ENCODE measurements at places on chromosomes 16 and 17. TPM values are rescaled to one million over a fixed set of nuclear protein-coding genes. Genes with fewer than 3 reads are reported as not detected.

ASGR1 gene
- total RNA-seq: 0.69 TPM

GRCh38 chr16:13143551-13143950, 242.2 kb downstream of the SHISA9 start:
- no peak for DNase-seq

DNA sequence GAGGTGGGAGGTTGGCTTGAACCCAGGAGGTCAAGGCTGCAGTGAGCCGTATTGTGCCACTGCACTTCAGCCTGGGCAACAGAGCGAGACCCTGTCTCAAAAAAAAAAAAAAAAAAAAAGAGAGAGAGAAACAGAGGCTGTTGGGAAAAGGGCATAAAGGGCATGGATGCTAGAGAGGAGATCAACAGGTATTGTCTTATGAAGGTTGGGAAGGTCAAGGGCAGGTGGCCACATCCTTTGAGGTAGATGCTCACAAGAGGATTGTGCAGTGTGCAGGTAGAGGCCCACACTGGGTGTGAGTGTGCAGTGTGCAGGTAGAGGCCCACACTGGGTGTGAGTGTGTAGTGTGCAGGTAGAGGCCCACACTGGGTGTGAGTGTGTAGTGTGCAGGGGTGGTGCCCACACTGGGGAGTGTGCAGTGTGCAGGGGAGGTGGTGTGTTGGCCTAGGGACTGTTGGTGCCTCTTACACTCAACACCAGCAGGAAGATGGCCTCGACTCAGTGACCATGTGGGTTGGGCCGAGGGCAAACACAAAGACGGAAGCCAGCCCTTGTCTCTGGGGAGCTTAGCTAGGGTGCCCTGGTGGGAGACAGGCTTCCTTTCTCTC, 404.9 kb upstream of the TNRC6C start:
- no peak for DNase-seq

DNA sequence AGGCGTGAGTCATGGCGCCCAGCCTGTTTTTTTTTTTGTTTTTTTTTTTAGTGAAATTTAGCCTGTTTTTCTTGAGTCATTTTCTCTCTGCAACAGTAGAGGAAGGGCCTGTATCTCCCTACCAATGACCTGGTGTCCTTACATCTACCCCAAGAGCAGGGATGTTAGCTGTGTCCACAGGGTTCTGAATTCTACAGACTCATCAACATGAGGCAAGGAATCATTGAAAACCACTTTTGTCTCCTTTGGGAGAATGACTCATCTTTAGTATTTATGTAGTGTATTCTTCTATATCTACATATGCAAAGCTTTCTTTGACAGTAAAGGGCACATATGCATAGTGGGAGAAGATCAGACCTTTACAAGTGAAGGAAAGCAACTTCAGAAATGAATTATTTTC, 105.3 kb downstream of the SPECC1 start:
- DNase-seq: no peak

- DNase-seq: peak; percentile 60
Observed at GRCh38 chr16:89031715-89032659, 55.0 kb upstream of the CBFA2T3 start.

DNA sequence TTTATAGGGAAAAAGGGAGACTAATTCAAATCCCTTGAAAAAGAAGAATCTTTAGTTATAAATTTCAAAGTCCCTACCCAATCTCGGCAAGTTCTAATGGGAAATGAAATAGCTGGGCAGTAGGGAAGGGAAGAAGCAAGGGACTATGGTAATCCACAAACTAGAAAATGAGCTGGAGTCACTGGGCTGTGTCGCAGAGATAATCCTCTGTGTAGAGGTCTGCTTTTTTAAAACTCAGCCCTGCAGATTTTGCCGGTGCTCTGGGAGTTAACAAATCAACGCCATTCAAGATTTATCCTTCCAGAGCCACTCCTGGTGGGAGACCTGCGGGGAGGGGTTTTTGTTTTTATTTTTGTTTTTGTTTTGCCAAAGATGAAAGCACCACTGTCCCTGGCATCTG, 20.8 kb downstream of the SNX11 start:
- no peak for DNase-seq

DNA sequence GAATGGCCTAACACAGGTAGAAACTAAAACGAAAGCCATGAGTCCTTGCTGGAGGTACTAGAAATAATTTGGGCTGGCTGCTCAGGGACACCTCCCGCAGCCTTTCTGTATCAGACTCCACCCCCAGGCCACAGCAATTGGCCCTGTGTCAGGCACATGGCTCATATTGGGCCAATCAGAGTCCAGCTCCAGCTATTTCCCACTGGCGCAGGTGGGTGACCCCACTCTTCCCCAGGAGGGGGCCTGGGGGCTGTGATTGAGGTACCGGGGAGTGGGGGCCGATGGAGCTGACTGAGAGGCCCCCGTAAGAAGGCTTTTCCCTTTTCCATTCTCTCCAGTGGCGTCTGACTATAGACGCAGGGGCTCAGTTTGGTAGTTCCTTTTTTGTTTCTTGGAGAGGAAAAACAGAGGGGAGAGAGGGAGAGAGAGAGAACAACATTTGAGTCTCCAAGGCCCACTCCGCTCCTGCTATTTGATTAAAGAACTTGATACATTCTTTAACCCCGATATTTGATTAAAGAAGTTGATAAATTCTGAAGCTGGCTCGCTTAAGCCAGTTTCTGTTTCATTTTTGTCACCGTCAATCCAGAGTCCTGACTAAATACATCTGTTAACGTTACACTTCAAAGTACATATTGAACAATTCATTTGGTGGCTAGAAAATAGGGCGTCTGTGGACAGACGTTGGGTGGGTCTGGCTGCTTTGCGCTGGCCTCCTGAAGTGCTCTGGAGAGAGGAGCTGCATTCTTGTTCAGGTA, 26.3 kb downstream of the FOXL1 start:
- peak; percentile 32 for DNase-seq

KRT12 gene
- total RNA-seq: 0.10 TPM

DNA sequence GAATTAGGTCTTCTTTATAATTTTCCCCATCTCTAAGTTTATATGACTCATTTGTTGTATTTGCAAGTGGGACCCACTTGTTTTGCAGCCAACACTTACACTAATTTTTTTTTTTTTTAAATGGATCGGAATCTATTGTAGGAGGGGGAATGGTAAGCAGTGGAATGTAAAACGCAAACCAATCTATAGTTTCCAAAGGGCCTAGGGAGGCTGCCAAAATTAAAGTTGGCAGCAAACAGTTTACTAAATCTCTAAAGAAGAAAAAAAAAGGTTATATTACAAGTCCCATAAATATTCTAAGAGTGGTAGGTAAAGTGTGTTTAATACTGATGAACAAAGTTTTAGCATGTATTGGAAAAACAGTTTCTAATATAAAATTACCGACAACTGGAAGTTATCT, 416.8 kb upstream of the SALL1 start:
- DNase-seq: no peak

CA4 gene
- not detected for total RNA-seq

DNA sequence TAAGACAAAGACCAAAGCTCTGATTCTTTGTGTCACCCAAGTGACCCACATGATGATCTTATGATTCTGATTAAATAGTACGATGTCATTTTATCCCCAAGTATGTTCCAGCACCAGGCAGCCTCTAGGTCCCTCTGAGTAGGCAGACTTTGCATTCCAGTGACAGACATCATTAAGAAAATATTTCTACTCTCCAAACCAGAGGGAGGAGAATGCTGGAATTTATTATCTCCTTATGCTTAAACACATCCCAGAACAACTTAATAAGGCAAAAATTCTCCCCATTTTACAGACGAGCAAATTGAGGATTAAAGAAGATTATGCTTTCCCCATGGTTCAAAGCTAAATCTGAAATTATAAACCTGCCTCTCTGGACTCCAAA, 192.8 kb upstream of the CDH11 start:
- no peak for DNase-seq

- no peak for DNase-seq
Observed at GRCh38 chr17:77033892-77034404, 106.8 kb upstream of the SEC14L1 start.

DNA sequence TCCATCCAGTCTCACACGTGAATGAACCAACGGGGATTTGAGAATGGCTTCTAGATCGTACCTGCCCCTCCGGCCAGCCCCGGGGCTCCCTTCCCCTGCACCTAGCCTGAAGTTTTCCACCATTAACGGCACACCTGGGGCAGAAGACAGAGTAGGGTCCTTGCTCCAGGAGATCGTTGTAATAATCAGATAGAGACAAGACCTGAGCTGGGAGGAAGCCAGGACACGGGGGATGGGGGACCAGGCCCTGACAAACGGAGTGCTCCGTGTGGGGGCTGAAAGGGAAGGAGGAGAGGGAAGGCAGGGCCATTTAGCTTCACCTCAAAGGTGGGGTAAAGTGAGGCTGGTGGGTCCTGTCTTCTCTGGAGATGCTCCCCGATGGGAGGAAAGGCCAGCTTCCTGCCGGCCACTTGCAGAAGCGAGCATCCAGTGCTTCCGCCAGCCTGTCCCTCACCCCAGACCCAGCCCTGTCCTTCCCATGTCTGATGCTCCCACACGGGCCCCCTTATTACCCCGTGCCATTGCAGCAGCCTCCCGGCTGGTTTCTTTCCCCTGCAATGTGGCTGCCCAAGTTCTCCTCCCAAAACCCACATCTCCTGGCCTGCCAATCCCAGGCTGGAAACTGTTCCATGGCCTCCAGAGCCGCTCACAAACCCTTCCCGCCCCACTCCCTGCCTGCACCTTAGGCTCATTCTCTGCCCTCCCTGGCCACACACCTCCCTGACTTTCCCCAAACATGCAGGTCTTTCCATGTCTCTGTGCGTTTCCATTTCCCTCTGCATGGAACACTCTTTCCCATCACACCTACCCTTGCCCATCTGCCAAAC, 79.3 kb downstream of the MRC2 start:
- no peak for DNase-seq

DNA sequence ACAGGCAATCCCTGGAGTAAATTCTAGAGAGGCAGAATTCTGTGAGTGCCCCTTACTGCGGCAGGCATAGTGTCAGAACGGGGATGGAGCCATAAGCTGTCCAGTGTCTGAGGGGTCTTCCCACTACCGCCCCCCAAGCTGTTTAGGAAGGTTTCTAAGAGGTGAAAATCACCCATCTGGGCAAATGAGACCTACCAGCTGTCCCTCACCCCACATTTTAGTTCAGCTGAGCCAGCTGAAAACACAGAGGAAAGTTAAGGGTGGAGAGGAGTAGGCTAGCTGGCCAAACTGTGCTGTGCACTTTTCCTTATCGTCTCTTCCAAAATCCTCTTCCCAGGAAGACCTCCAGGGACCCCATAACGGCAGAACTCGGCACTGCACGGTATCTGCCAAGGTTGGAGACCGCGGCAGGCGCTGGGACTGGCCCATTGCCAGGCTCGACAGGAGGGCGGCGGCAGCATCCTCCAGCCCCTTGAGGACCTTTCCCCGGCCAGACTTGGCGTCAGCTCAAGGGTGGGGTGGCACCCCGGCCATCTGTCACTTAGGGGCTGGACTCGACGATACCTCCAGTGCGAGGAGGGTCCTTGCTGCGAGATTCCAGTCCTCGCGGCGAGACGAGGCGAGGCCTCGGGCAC, 955 bp downstream of the ACLY start:
- DNase-seq: peak; percentile 38

GRCh38 chr17:35214192-35214591, 20.0 kb upstream of the SLC35G3 start:
- peak; percentile 19 for DNase-seq

GRCh38 chr16:1157639-1158455, 4.9 kb downstream of the CACNA1H start:
- DNase-seq: no peak

DNA sequence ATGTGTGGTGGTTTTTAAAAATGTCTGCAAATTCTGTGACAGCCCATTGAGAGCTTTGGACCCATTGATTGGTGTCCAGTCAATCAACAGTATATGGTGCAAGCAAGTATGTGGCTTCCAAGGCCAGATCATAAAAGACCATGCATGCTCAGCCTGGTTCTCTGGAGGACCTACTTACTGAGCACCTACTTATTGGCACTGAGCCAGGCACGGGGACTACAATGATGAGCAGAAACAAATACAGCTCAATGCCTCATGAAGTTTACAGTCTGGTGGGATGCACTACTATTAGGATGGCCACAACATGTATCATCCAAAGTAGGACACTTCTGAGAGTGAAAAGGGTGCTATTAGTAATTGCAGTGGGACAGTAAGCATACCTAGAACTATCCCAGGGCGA, 7.2 kb upstream of the EMP2 start:
- DNase-seq: no peak

- no peak for DNase-seq
Observed at GRCh38 chr16:47612711-47613110, 151.6 kb downstream of the PHKB start.

BRD7 gene
- 75.4 TPM for total RNA-seq

CCL7 gene
- total RNA-seq: not detected
